ENCODE measurements at places on chromosomes 1 and 21.
A peak's percentile ranks its signal among the peaks of the same experiment; 100 is the strongest.

GRCh38 chr1:109769330-109770078 is 5.8 kb upstream of the EPS8L3 start:
- DNase-seq, result peak; percentile 48

GRCh38 chr1:212189352-212189738 is 95.9 kb upstream of the PPP2R5A start:
- DNase-seq, result no peak

GRCh38 chr1:209710093-209710492 is 5.4 kb downstream of the HSD11B1 start:
- DNase-seq, result no peak

GRCh38 chr21:29186246-29186645 is 55.8 kb downstream of the MAP3K7CL start:
- no peak for DNase-seq

- no peak for DNase-seq
Measured at GRCh38 chr1:67126111-67126746, 8.5 kb downstream of the C1orf141 start.

GRCh38 chr21:37550618-37551330 is 184.2 kb downstream of the DYRK1A start:
- DNase-seq, result no peak

DNA sequence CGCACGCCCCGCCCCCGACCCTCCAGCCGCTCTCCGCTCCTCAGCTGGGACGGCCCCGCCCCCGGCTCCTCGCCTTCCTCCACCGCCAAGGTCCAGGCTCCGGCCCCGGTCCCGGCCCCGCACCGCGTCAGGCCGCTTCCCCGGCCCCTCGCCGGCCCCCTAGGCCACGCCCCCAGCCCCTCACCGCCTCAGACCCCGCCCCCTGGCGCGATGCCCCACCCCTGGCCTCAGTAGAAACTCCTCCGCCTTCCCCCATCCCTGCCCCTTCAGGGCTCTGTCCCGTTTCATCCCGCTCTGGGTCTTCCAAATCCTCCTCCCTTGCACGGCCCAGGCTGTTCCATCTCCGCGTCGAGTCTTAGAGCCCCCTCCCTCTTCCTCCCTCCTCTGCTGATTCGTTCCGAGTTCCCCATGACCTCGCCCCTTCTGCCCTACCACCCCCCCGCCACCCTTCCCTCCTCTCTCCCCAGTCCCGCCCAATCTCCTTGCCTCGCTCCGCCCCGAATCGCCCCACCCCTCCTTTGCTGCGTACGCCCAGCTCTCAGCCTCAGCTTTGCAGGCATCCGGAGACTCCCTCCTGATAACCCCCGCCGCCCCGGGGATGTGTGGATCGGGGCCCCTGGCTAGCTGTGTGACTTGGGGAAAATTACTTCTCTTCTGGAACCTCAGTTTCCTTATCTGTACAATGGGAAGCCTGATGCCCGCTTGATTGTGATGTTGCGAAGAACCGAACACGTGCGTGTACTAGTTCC is 448 bp upstream of the ASAP3 start:
- DNase-seq, result peak; percentile 89

DNA sequence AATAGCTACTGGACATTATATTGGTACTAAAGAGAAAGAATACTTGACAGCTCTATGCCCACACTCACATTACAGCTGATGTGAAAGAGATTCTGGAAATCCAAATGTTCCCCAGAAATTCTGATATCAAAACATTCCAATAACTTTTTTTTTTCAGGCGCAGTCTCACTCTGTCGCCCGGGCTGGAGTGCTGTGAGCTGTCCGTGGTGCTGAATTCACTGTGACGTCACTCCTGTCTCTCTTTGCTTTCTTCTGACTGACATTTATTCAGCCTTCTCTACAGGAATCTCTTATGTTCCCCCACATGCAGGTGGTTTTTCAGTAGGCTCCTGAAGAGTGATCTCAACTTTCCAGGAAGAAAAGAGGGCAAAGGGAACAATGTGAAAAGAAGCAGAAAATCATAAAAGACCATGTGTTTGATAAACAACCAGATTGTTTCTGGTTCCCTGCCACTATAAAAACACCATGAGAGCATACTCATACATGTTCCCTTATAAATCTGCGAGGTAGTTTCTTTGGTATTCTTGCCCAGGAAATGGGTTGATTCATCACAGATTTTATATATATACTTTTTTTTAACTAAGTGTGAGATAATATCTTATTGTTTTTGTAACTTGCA is 6.2 kb downstream of the S100A7A start:
- peak; percentile 86 for DNase-seq

DNA sequence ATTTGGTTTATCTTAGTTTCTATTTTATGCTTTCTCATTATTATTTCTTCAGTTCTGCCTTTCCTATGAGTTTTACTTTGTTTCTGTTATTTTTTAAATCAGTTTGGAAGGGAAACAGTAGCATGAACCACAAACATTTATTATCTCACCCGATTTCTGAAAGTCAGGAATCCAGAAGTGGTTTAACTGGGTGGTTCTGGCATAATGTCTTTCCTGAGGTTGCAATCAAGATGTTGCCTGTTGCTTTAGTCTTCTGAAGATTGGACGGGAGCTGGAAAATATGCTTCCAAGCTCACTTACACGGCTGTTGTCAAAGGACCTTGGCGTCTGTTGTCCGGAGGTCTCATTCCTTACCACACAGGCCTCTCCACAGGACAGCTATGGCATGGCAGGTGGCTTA is 50.4 kb downstream of the SNRPE start:
- no peak for DNase-seq

GRCh38 chr1:159832309-159832708 is 5.6 kb downstream of the SLAMF8 start:
- DNase-seq, result no peak

- no peak for DNase-seq
Measured at GRCh38 chr1:18854331-18855025, 5.0 kb downstream of the TAS1R2 start.
